ENCODE measurements at places on chromosomes 16 and 17.

- DNase-seq = no peak
These were observed 10.6 kb upstream of the AATK start for GRCh38 chr17:81176666-81177065.

DNA sequence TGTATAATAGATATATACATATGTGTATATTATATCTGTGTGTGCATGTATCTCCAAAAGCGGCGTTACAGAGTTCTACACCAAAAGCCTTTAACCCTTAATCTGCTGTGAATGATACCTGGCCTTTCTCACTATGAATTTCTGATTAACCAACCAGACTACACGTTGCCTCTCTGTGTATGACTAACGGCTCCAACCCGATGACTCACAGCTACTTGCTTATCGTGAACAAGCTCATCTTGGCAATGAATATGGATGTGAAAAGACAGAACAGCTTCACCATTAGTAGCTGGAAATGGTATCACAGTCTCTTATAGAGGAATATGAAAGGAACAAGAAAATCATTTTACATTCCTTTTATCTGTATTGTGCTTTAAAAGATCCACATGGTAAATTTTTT lies 23.8 kb upstream of the ARHGAP44 start:
- DNase-seq = no peak

DNA sequence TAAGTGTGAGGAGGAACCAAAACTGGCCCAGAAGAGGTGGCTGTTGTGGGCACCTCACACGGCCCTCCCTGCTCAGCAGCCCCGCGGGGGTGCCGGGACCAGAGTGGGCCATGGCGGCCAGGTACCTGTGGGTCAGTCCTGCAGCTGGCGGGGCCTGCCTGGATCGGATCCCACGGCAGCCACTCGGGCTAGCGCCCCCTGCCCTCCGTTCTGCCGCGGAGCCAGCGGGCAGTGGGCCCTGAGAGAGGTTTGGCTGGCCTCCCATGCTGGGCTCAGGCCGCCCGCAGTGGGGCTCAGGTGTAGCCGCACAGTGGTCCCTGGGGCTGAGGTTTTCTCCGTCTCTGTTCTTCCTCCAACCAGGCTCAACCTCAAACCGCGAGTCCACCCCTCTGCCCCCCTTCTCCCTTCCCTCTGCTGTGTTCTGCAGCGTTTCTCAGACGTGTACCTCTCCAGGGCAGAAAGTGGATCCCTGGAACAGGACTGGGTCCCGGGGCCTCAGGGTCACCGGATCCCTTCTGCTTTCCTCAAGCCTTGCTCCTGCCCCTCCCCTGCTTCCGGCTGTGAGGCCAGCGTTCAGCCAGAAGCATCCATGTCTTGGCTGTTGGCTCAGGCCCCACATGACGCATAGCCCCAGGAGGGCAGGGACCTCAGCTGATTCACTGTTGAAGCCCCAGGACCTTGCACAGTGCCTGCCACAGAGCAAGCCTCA lies 28.6 kb upstream of the ITGA3 start:
- peak; percentile 92 for DNase-seq

DNA sequence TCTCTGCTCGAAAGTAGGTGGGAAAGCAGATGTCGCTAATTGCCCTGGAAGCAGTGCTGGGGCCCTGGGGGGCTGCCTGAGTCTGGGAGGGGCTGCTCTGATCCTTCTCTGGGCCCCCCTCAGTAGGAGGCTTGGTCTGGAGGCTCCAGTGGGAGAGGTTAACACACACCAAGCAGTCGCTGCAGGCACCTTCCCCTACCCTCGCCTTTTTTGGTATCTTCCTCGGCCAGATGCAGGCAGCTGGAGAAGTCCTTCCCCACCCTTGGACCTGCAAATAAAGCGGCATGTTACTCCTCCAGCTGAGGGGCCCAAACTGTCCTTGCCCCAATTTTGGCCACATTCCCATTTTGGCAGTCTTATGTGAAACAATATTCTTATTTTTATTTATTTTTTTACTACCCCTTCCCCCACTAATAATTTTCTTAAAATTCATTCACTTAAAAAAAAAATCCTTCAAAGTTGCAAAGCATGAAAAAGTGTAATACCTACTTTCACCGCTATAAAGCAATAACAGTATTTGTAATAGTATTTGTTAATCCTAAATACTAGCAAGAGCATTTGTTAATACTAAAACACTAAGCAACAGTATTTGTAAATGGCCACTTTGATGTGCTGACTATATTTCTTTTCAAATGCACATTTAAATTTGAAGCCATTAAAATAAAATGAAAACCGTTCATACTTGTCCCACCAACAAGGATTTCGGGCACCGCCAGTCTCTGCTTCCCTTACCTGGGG lies 15.0 kb downstream of the C16orf46 start:
- no peak for DNase-seq

DNA sequence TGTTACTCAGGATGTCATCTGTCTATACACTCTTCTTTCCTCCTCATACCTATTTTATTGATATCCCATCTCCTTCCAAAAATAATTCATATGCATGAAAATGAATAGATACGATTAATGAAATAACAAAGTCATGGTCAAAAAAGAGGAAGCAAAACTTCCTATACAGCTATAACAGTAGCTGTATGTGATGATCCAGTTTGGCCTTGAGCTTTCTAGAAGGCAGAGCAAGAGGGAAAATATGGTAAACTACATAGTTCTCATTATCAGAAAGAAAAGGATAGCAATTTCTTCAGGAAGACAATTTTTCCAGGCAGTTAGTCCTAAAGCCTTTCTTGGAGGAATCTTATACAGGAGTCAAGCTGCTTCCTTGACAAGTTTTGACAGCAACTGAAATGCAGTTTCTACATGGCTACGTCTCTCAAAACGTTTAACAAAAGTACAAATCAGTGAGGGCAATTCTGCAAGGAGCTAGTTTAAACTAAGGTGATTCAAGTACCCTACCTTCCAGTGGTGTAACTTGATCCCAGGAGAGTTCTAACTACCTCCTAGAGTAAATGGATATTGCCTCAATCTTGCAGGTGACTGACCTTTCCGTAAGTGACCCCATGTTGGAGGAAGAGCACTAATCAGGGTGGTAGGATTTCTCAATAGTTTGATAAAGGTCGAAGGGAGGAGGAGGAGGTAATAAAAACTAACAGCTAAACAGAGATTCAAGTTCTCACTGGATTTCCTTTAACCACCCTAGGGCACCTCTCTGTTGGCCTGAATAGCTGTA lies 1.0 kb downstream of the SPAG5 start:
- DNase-seq = no peak

GRCh38 chr16:58035356-58036170 lies 10.0 kb downstream of the MMP15 start:
- DNase-seq = no peak

DNA sequence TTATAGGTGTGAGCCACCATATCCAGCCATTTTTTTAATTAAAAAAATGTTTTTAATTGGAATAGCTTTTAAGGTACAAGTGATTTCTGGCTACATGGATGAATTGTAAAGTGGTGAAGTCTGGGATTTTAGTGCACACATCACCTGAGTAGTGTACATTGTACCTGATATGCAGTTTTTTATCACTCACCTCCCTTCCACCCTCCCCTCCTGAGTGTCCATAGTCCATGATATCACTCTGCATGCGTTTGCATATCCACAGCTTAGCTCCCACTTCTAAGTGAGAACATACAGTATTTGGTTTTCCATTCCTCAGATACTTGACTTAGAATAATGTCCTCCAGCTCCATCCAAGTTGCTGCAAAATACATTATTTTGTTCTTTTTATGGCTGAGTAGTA lies 13.4 kb upstream of the CRYBA1 start:
- no peak for DNase-seq

DNA sequence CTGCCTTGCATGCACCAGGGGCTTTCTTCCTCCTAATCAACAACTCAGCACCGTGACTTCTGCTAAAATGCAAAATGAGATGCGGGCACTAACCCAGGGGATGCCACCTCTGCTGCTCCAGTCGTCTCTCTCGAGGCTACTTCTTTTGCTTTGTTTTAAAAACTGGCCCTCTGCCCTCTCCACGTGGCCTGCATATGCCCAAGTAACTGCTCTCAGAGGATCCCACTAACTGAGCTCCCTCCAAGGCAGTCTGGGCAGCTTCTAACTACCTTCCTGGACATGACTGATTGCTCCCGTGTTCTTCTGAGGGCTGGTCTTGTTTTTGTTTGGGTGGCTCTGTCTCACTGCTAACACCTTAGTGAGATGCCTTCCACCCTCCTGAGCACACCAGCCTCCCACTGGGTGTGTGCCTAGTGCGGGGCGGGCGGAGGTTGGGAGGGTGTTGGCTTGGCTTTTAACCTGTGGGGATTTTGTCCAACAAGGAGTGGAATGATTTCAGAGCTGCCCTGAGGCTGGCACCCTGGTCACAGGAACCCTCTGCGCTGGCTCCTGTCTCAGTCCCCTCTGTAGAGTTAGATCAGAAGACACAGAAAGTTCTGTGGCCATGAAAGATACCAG lies 8.9 kb upstream of the LGALS9 start:
- DNase-seq = no peak

- no peak for DNase-seq
These were observed 27.8 kb downstream of the PLXDC1 start for GRCh38 chr17:39123627-39124026.

- no peak for DNase-seq
These were observed 76.0 kb downstream of the EMP2 start for GRCh38 chr16:10504404-10504885.

- DNase-seq = no peak
These were observed 39.4 kb downstream of the EFCAB13 start for GRCh38 chr17:47363171-47363570.

DNA sequence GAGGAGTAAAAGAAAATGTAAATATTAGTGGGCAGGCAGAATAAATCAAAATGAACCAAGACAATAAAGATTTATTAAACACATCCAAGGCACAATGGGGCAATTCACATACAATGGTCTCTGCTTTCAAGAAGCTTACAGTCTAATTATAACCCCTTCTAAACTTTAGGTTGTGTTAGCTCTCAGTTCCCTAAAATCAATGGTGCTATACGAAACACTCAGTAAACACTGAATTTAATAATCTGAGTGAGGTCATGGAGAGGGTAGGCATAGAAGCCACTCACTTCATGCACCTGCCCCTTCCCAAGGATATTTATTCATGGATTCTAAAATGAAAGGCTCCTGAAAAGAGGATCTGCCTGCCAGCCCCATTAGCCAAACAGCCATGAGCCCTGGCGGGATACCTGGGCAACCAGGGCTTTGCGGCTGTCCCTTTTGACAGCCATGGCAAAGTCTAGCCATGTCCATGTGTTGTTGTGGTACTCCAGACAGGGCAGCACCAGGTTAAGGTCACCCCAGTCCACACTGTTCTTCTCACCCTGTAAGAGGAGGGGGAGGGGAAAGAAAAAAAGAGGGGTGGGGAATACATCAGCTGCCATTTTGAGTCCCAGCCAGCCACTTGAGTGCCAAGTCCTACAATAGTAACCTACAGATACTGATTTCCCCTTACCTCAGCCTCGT lies 1.4 kb upstream of the RSKR start:
- no peak for DNase-seq

DNA sequence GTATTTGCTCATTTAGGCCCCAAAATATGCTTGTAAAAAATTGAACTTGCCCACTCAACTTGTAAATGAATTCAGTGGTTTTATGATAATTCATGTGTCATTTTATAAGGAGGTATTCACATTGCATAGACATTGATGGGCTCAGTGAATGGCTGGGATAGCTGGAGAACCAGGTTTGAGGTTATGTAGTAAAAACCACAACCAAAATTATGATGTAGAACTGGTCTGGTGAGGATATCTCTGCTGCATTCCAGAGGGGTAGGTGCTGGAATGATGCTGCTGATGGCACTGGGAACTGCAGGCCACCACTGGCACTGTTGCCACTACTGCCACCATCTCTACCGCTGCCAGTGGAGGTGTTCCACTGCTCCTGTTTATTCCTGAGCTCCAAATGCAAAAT lies 21.5 kb upstream of the RABEP1 start:
- no peak for DNase-seq

DNA sequence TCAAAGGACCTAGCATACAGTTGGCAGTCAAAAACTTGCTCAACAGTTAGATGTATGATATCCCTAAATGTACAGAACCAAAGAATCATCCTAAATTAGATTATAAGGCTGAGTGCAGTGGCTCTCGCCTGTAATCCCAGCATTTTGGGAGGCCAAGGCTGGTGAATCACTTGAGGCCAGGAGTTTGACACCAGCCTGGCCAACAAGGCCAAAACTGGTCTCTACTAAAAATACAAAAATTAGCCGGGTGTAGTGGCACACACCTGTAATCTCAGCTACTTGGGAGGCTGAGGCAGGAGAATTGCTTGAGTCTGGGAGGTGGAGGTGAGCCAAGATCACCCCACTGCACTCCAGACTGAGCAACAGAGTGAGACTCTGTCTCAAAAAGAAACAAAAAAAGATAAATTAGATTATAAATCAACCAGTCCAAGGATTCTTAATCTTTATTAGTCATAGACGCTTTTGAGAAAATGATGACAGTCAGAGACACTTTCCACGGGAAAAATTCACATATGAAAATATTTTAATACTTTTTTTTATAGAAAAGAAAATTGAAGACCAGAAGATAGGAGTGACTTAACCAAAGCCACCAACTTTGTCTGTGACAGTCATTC lies 77.6 kb downstream of the MMD start:
- no peak for DNase-seq

DNA sequence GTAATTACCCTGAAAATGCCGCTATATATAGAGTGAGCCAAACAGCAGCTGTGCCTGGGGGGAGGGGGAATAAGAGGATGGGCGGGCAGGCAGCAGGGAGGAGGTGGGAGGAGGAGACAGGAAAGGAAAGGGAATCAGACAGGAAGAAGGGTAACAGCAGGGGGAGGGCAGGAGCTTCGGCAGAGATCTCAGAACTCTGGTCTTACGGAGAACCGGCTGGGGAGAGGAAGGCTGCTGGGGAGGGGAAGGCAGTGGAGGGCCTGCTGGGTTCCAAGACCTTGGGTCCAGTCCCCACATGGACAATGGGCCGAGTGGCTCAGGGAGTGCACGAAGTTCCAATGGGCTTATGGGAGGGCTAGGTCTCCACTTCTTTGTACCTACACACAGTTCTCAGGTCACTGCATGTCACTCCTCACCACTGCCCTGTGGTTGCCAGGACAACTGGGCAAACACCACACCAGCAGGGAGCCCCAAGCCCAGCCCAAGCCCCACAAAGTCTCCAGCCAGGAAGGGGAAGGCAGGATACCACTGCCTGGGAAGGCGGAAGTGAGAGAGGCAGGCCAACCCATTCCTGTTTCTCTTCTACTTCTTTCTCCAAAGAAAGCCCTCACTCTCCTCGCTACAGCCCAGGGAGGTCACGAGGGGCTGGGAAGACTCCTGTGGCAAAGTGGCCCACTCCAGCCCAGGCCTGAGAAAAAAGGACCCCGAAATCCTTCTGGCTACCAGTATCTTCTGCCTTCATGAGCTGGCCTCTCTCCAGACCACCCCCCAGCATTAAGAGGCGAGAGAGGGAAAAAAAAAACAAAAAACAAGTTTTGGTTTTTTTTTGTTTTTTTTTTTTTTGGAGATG lies 25.3 kb downstream of the G6PC3 start:
- DNase-seq = peak; percentile 89
